ENCODE measurements at places on chromosomes 7 and 10. TPM values are rescaled to one million over a fixed set of nuclear protein-coding genes. Genes with fewer than 3 reads are reported as not detected.

GRCh38 chr7:114140561-114140960 lies 221.8 kb upstream of the PPP1R3A start:
- H3K4me1 ChIP-seq, result no peaks in the 10 kb centered on the region
- no peak overlapping the region for H3K4me3 ChIP-seq
- H3K27me3 ChIP-seq, result no peaks in the 10 kb centered on the region
- no peaks in the 10 kb centered on the region for H3K36me3 ChIP-seq
- H3K27ac ChIP-seq, result no peak overlapping the region
- DNase-seq, result no peak

DNA sequence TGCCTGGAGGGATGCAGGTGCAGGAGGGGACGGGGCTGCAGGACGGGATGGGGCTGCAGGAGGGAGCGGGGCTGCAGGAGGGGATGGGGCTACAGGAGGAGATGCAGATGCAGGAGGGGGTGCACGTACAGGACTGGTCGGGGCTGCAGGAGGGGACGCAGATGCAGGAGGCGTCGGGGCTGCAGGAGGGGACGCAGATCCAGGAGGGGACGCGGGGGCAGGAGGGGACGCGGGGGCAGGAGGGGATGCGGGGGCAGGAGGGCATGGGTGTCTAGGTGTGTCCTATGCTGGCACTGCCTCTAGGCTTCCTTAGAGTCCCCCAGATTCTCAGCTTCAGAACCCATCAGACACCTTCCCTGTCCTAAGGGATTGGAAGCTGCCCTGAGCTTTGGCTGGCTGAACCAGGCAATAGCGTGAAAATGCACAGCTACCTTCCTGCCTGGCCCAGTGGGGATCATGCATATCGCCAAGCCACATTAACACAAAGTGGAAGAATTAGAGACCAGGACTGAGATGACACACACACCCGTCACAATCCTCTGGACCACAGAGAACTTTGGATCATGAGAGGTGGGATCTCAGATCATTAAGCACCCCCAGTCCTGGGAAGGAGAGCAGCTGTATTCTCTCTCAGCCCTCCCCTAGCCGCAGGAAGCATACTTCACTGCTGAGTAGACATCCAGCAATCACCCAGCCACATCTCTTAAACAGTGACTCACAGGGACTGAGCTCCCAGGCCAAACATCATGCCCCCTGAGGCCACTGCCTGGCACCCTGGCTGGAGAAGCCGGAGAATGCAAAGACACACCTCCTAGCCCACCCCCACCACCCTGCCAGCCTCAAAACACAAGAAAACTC lies 67.3 kb downstream of the VWA2 start:
- no peaks in the 10 kb centered on the region for H3K27me3 ChIP-seq
- H3K4me1 ChIP-seq, result peaks cover 3% of the 10 kb centered on the region
- no peak overlapping the region for H3K27ac ChIP-seq
- no peak overlapping the region for H3K4me3 ChIP-seq
- DNase-seq, result no peak

- H3K4me1 ChIP-seq, result no peaks in the 10 kb centered on the region
- no peak for DNase-seq
- H3K27me3 ChIP-seq, result no peaks in the 10 kb centered on the region
- H3K4me3 ChIP-seq, result no peak overlapping the region
- no peak overlapping the region for H3K27ac ChIP-seq
- no peaks in the 10 kb centered on the region for H3K36me3 ChIP-seq
These were observed 143.4 kb upstream of the ZNF92 start for GRCh38 chr7:65230231-65230630.

DNA sequence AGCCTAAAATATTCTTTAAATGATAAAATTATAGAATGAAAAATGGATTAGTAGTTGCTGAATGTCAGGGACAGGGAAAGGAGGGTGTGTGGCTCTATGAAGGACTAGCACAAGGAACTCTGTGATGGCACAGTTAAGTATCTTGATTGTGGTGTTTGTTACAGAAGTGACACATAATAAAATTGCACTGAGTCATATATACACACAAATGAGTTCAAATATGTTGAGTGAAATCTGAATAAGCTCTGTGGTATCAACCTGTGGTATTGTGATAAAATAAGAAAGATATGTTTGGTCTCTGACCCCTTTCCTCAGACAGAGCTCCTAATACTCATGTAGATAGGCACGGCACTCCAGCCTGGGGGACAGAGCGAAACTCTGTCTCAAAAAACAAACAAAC lies 181.5 kb upstream of the TRIM24 start:
- no peak overlapping the region for H3K27ac ChIP-seq
- H3K27me3 ChIP-seq, result no peaks in the 10 kb centered on the region
- no peak overlapping the region for H3K4me3 ChIP-seq
- H3K36me3 ChIP-seq, result no peaks in the 10 kb centered on the region

DNA sequence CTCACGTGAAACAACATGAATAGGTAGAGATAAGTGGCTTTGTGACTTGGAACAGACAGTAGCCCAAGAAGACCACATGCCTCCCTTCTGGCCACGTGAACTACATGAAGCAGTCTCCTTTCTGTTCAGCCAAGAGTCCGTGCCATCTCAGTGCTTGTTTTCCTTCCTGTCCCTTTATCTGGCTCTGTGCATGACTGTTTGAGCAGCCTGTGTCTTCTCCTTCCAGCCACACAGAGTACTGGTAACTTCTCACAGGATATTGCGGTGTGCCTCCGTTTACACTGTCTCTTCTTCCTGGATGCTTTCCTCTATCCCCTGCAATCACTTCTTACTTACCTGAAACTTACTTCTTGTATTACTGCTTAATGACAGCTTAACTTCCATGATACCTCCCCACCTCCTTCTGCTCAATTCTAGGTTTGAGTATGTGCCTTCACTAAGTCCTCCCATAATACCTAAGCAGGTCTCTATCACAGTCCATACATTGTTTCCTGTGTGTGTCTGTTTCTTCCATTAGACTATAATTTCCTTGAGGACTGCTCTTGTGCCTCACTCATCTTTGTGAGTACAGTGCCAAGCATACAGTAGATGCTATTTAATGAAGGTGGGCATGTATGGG lies 748.7 kb downstream of the AUTS2 start:
- no peak overlapping the region for H3K27ac ChIP-seq
- H3K36me3 ChIP-seq, result no peaks in the 10 kb centered on the region
- no peak for DNase-seq

DNA sequence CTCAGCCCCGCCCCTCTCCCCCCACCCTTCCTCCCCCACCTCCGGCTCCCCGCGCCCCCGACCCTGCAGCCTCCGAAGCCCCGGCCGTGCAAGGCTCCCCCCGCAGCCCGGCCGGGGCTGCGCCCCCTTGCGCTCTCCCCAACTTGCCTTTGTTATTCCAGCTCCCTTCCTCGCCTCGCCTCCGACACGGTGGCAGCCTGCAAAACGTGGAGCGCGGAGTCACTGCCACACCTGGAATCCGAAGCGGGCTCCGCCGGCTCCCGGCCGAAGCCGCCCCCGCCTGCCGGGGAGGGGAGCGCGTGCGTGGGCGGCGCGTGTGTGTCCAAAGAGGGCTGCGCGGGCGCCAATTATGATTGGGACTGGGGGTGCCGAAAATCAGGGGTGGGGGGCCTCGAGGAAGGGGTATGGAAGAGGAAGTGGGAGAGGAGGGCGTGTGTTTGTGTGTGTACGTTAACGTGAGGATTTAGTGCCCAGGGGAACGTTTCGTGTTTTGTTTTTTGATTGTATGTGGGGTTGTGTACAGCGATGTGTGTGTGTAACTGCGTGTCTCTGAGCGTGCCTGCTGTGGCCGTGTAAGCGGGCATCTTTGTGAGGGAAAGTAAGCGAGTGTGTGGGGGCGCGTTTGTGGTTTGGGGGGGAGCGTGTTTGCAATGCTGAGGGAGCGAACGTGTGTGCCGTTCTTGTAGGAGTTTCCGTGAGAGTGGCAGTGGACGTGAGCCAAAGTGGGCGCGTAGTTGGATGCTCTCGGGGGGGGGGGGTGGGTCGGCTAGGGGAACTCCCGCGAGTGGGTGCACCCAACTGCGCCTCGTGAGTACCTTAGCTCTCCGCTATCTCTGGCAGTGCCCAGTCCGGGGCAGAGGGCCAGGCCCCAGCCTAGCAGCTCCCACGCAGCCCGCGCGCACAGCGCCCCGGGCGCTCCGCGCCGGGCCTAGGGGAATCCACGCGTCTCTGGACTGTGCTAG lies 1.2 kb upstream of the ZMIZ1 start:
- DNase-seq, result peak; percentile 92
- H3K4me3 ChIP-seq, result peak overlapping the region; percentile 89
- no peaks in the 10 kb centered on the region for H3K36me3 ChIP-seq
- peaks cover 7% of the 10 kb centered on the region for H3K4me1 ChIP-seq

- H3K4me3 ChIP-seq, result no peak overlapping the region
- no peaks in the 10 kb centered on the region for H3K27me3 ChIP-seq
- peaks cover 51% of the 10 kb centered on the region for H3K4me1 ChIP-seq
These were observed 193.1 kb downstream of the RNLS start for GRCh38 chr10:88390041-88390440.

DNA sequence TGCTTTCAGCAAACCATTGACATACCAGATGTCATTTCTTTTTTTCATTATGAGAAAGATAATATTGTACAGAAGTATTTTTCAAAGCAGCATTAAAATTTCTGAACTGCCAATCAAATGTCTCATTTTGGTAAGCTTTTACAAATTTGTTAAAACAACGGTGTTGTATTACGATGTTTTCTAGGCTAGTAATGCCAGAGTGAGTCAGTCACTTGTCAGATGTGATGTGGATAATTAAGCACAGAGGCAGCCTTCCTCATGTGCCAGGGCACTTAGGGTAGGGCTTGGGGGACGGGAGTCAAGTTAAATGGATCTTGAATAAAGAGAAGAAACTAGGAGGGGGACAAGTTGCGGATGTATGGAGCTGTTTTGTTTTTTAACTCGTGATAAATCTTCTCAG lies 10.1 kb downstream of the PSTK start:
- H3K27ac ChIP-seq, result no peak overlapping the region
- no peaks in the 10 kb centered on the region for H3K27me3 ChIP-seq

- peaks cover 8% of the 10 kb centered on the region for H3K4me1 ChIP-seq
- H3K4me3 ChIP-seq, result no peak overlapping the region
- H3K27ac ChIP-seq, result no peak overlapping the region
- no peaks in the 10 kb centered on the region for H3K36me3 ChIP-seq
- H3K27me3 ChIP-seq, result no peaks in the 10 kb centered on the region
- no peak for DNase-seq
These were observed 29.1 kb downstream of the EZH2 start for GRCh38 chr7:148854983-148855382.

GRCh38 chr7:24979470-24979862 lies 512 bp downstream of the OSBPL3 start:
- peaks cover 12% of the 10 kb centered on the region for H3K4me1 ChIP-seq
- peak overlapping the region; percentile 77 for H3K4me3 ChIP-seq
- H3K27ac ChIP-seq, result peak overlapping the region; percentile 90
- no peaks in the 10 kb centered on the region for H3K27me3 ChIP-seq
- no peaks in the 10 kb centered on the region for H3K36me3 ChIP-seq
- DNase-seq, result peak; percentile 83

DNA sequence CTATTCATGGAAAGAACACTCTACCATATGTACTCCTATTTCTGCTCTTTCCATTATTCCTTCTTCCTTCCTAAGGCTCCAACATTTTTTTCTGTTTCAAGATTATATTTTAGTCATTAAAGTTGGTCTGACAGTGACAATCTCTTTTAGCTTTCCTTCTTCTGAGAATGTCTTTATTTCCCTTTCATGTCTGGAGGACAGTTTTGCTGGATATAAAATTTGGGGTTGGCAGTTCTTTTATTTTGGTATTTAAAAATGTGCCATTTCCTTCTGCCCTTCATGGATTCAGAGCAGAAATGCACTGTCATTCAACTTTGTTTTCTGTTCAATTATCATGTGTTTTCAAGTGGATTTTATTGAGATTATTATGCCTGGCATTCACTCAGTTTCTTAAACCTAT lies 53.1 kb downstream of the VSTM4 start:
- H3K4me1 ChIP-seq, result no peaks in the 10 kb centered on the region
- H3K27ac ChIP-seq, result no peak overlapping the region
- no peaks in the 10 kb centered on the region for H3K36me3 ChIP-seq
- no peak for DNase-seq
- H3K27me3 ChIP-seq, result no peaks in the 10 kb centered on the region

GRCh38 chr10:11236234-11236633 lies 218.6 kb downstream of the CELF2 start:
- H3K27me3 ChIP-seq, result no peaks in the 10 kb centered on the region
- peaks cover 10% of the 10 kb centered on the region for H3K4me1 ChIP-seq
- H3K4me3 ChIP-seq, result no peak overlapping the region
- no peak for DNase-seq

DNA sequence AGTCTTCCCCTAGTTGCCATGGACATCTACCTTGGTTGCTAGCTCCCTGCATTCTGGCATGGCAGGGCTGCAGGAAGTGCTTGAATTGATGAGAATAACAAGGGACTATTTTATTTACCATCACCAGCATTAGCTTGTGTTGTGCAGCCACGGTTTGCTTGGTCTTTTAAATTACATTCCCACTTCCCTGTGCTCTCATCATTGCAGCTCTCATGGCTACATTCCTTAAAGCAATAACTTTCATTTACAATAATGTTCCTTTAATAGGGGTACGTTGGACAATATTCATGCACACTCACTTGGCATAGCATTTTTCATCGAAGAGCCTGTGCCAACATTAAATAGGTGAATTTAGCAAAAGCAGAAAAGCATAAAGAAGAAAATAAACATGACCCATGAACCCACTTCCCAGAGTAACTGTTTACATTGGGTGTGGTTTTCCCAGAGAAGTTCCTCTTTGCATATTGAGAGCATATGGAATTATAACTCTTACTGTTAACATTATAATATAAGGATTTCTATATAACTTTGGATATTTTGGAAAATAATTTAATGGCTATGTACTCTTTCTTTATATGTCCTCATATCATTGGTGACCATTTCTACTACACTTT lies 113.2 kb upstream of the VWC2 start:
- no peaks in the 10 kb centered on the region for H3K27me3 ChIP-seq
- DNase-seq, result no peak
- H3K4me3 ChIP-seq, result no peak overlapping the region
- H3K27ac ChIP-seq, result peak overlapping the region; percentile 68

- H3K36me3 ChIP-seq, result no peaks in the 10 kb centered on the region
- no peak overlapping the region for H3K4me3 ChIP-seq
- H3K4me1 ChIP-seq, result no peaks in the 10 kb centered on the region
- no peak overlapping the region for H3K27ac ChIP-seq
- DNase-seq, result no peak
These were observed 74.6 kb upstream of the ATP6V0A4 start for GRCh38 chr7:138872576-138872975.

- DNase-seq, result peak; percentile 26
- H3K4me3 ChIP-seq, result no peak overlapping the region
- peak overlapping the region; percentile 89 for H3K27ac ChIP-seq
- H3K27me3 ChIP-seq, result no peaks in the 10 kb centered on the region
These were observed 12.4 kb downstream of the CPA5 start for GRCh38 chr7:130356876-130357611.

GRCh38 chr10:35778306-35778705 lies 136.2 kb upstream of the FZD8 start:
- no peaks in the 10 kb centered on the region for H3K36me3 ChIP-seq
- DNase-seq, result no peak
- no peak overlapping the region for H3K4me3 ChIP-seq

The ADRB1 gene
- total RNA-seq, result not detected

The SFRP5 gene
- total RNA-seq, result 10.1 TPM

The CALU gene
- total RNA-seq, result 44.0 TPM

The GRM8 gene
- total RNA-seq, result 0.68 TPM

The MSS51 gene
- 2.4 TPM for total RNA-seq

The FAM25G gene
- not detected for total RNA-seq

The RP9 gene
- 10.6 TPM for total RNA-seq

The SPDYE11 gene
- total RNA-seq, result not detected

The NPFFR1 gene
- not detected for total RNA-seq

The RAB18 gene
- total RNA-seq, result 84.5 TPM

The GRM3 gene
- not detected for total RNA-seq

All from transverse colon (tissue), 4 donors.